ENCODE measurements at places on chromosomes 11 and 22.
A peak's percentile ranks its signal among the peaks of the same experiment; 100 is the strongest.

DNA sequence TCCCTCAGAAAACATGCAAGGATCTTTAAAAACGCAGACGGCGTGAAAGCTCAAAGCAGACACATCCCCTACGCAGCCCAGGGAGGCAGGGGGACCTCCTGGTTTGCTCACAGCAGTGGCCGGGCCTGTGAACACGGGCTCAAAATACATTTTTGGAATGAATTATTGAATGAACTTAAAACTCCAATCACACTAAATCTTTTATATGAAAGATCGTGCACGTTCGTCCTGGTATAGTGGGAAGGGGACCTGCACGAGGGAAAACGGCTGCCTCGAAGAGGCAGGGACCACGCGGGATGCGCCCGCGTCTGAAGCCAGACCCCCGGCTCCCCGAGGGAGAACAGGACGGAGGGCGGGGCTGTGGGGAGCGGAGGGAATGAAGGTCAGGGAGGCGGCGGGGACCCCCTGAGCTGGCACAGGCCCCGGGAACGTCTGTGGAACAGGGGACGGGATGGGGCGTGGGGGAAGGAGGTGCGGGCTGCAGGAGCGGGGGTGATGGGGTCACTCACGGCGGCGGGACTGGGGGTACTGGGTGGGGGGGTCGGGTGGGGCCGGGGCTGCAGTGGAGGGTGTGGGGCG, 1.3 kb upstream of the PANX2 start:
- DNase-seq = no peak

- peak; percentile 13 for DNase-seq
These were observed 7.5 kb downstream of the P2RX3 start for GRCh38 chr11:57345555-57346211.

- DNase-seq = no peak
These were observed 110.9 kb downstream of the SWAP70 start for GRCh38 chr11:9774591-9775397.

- no peak for DNase-seq
These were observed 213.9 kb upstream of the C11orf87 start for GRCh38 chr11:109208121-109208520.

- DNase-seq = no peak
These were observed 77.5 kb downstream of the BLID start for GRCh38 chr11:122038543-122038942.

DNA sequence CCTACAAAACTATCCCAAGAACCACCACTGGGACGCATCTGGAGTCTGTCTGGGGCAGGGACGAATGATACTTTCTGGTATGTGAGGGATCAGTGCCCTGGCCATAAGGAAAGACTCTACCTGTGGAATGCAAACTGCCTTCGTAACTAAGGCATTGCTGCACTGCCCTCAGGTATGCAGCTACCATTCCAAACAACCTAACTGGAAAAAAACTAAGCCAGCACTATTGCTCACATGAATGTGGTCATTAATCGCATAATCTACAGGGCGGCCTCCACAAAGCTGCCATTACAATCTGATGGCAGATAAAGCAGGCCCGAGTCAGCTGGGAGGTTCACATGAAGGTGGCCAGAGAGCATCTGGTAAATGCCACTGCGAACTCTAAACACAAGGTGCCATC, 3.9 kb downstream of the PACSIN2 start:
- no peak for DNase-seq

DNA sequence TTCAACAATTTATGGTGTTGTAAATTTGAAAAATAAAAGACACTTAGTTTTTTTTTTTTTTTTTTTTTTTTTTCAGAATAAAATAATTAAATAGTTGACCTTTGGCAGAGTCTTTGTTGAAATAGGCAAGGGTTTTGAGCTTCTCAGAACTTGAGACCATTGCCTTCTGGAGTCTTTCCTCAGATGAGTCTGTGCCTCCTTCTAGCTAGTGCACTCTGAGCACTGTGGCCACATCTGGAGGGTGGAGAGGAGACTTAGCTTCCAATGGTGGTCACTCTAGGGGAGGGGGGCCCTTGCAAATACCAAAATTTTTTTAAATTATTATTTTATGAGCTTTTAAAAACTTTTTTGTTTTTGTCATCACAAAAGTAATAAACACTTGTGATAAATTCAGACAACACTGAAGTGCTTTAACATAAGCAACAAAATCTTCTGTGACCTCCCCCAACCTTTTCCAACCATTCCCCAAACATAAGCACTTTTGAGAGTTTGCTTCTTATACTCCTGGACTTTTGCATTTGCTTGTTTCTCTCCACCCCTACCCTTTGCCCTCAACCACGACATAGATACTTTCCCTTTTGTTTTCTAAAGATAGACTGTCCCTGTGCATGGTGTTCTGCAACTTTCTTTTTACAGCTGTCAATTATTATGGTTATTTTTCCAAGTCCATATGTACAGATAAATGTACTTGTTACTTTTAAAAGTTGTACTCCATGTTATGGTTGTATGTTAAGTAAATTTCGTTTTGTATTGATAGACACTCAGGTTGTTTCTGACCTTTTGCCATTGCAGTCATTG, 41.1 kb downstream of the BMAL1 start:
- no peak for DNase-seq

- no peak for DNase-seq
These were observed 176.3 kb upstream of the TMEM45B start for GRCh38 chr11:129639300-129639699.

DNA sequence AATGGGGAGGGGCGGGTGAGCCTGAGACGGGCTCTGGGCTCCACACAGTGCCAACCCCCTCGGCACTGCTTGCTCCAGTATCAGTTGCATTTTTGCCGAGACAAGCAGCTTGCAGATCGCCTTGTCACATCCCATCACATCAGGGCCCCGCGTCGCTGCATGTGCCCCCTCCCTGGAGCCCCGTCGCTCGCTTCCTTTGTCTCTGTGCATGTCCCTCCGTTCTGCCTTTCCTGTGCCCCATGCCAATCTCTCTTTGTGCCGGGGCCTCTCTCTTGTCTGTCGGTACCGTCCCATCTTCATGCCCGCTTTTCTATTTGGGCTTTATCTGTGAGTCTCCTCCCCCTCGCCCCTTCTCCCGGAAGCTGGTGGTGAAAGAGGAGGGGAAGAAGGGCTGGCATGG, 202.2 kb downstream of the CEP164 start:
- DNase-seq = no peak

DNA sequence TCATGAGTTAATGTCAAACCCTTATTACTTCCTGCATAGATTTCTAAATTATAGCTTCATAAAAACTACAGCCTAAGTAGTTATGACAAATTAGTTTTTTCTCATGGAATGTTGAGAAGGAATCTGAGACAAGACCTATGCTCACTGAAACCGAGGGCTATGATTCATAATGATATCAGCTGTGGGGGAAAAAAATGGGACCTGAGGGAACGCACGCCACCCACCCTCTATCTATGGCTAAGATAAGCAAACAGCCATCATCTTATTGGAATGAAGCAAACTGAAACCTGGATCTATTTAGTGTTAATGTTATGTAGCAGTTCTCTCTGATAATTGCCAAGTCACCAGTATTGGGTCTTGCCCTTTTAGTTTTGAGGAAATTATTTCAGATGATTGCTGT, 906.9 kb upstream of the RAG2 start:
- no peak for DNase-seq

GRCh38 chr22:36986242-36986821, 32.9 kb downstream of the TST start:
- no peak for DNase-seq

DNA sequence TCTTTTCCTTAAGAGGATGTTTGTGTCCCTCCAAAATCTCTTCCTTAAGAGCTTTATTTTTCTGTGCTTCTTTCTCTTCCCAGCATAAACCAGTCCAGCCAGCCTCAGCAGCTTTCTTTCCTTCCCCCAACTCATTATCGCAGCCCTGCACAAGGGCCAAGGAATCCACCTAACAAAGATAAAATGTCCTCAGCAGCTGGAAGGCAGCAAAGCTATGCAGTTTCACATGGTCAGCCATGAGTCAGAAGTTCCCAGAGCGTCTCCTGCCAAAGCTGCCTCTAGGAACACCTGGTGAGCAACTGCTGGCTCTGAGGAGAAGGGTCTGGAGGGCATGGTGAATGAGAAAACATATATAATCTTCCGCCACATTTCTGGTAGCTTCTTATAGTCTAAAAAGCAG, 45.3 kb upstream of the HMGXB4 start:
- DNase-seq = no peak

DNA sequence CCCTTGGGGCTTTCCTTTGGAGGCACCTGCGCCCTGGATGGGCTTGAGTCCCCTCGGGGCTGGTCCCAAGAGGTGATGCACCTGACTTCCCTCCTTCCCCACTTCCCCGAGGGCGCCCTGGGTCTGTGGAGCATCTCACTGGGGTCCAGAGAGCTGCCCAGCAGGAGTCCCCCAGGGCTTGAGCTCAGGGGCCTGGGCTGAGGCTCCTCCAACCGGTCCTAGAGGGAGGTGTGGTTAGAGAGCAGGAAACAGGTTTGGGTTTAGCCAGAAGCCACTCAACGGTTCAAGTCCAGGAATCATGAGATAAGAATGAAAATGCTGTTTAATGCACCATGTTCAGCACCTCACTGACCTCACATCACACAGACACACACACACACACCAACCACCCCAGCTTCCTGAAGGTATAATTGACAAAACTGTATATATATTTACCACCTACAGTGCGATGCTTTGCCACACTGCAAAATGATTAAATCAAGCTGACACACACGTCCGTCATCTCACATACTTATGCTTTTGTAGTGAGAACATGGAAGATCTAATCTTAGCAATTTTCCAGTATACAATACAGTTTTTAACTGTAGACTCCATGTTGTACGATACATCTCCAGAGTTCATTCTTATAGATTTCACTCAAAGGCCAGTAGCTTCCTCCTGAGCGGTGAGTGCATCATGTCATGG, 628 bp upstream of the IGLL1 start:
- DNase-seq = no peak

DNA sequence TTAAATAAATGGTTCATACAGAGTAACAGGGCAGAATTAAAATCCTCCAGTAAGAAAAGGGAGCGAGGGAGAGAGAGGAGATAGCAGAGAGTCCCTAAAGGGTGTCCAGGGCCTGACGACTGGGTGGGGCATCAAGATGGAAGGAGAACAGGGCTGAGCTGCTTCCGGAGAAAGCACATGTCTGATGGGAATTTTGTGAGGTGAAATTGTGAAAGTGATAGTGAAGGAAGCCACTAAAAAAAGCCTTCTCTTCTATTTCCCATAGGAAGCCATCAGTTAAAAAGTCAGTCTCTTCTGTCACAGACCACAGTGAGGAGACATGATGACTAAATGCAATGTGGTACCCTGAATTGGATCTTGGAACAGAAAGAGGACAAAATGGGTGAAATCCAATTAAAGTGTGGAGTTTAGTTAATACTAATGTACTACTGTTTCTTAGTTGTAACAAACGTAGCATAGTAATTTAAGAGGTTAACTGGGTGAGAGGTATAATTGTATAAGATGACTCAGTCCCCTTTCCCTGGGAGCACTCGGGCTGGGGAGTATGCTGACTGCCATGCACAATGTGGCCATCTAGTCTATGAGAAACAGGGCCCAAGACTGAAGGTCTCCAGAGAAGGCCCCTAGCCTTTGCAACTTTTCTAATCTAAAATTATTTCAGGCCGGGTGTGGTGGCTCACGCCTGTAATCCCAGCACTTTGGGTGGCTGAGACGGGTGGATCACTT, 29.5 kb upstream of the FCHSD2 start:
- DNase-seq = no peak

GRCh38 chr22:29110946-29111345, 38.1 kb downstream of the KREMEN1 start:
- no peak for DNase-seq

- DNase-seq = peak; percentile 40
These were observed 945 bp downstream of the ROBO3 start for GRCh38 chr11:124865902-124866851.

GRCh38 chr11:125679397-125679796, 1.2 kb downstream of the ACRV1 start:
- no peak for DNase-seq

- DNase-seq = no peak
These were observed 23.5 kb downstream of the TMEM184B start for GRCh38 chr22:38249301-38249700.

GRCh38 chr22:46517255-46517761, 20.1 kb downstream of the CELSR1 start:
- DNase-seq = no peak

- no peak for DNase-seq
These were observed 533.1 kb upstream of the TENM4 start for GRCh38 chr11:79973721-79974617.

GRCh38 chr22:49045276-49045675, 782.4 kb downstream of the BRD1 start:
- DNase-seq = no peak

DNA sequence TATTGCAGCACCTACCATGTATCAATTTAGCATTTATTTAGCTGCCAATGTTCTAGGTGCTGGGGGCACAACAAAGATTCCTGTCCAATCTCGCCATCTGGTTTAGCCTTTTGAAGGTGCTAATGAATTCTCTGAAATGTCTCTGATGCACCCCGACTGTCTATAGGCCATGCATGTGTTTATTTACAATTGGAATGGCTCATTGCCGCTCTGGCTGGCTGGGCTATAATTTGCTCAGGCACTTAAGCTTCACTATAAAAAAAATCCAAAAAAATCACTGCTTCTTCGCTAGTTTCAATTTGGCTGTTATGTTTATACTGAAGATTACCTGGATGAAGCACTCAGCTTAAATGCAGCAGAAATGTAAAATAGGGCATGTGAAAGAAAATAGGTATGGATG, 115.0 kb upstream of the PAX6 start:
- no peak for DNase-seq

GRCh38 chr11:105854269-105854668, 167.8 kb downstream of the MSANTD4 start:
- DNase-seq = no peak

GRCh38 chr22:32622004-32622743, 147.6 kb downstream of the FBXO7 start:
- DNase-seq = no peak

DNA sequence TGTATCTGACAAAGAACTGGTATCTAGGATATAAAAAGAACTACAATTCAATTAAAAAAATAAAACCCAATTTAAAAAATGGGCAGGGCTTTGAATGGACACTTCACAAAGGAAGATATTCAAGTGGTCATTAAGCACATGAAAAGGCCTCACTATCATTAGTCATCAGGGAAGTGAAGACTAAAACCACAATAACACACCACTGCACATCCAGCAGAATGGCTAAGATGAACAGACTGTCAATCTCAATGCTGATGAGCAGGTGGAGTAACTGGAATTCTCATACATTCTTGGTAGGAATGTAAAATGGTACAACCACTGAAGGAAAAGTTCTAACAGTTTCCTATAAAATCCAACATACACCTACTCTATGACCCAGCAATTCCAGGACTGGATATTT, 8.9 kb downstream of the HPS4 start:
- no peak for DNase-seq

- no peak for DNase-seq
These were observed 694.7 kb downstream of the NTM start for GRCh38 chr11:132064987-132065620.

GRCh38 chr22:43542681-43543521, 131.1 kb downstream of the MPPED1 start:
- DNase-seq = no peak

DNA sequence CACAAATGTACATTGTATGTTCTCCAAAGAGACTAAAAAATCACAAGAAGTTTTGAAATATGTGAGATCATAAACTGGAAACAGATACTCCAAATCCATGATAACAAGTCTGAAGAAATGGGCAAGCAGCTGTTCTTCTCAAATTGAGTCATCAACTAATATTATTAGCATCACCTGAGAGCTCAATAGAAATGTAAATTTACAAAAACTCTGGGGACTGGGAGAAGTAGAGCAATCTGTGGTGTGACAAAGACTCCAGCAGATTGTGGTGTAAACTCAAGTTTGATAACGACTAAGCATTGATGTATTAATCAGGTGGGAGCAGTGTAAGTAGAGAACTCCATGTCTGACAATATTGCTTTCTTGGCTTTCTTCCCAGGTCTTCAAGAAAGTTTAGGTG, 53.2 kb downstream of the GLYATL1 start:
- DNase-seq = no peak

Data from nucleus accumbens (tissue), 56 donors.